ENCODE measurements at places on chromosomes 7 and 10. TPM values are rescaled to one million over a fixed set of nuclear protein-coding genes. Genes with fewer than 3 reads are reported as not detected.

Gene JCAD
- total RNA-seq = 52.0 TPM

DNA sequence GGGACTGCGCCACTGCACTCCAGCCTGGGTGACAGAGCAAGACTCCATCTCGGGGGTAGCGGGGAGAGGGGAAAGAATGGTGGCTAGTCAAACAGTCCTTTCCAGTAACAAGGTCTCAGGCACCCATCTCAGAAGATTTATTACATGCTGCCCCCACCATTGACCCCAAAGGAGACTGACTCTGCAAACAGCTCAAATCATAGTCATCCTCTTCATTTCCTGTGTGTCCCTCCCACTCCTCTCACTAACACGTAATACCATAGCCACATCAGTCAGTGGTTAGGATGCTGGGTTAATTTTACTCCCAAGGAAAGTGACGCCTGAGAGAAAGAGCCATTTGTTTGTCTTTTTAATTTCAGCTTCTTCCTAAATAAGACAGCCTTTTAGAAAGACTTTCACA, 56.6 kb upstream of the BET1 start:
- no peak for DNase-seq

DNA sequence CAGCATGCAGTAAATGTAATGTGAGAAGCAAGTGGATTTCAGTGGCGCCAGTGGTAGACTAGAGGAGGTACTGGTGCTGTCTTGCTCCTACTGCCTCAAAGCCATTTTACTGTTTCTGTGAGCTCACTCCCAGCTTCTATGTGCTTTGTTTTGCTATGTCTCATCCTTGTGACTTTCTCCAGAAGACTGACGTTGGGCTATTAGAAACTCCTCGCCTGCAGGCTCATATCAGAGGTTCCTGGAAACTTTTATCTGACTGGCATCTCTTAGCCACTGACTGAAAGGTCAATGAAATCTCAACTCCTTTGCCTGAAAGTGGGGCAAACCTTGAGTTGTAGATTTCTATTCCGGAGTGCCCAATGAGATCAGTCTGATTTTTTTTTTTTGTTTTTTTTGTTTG, 66.4 kb upstream of the SORCS1 start:
- no peak for DNase-seq

Gene TUBB8
- not detected for total RNA-seq

Gene GPC2
- 3.7 TPM for total RNA-seq

DNA sequence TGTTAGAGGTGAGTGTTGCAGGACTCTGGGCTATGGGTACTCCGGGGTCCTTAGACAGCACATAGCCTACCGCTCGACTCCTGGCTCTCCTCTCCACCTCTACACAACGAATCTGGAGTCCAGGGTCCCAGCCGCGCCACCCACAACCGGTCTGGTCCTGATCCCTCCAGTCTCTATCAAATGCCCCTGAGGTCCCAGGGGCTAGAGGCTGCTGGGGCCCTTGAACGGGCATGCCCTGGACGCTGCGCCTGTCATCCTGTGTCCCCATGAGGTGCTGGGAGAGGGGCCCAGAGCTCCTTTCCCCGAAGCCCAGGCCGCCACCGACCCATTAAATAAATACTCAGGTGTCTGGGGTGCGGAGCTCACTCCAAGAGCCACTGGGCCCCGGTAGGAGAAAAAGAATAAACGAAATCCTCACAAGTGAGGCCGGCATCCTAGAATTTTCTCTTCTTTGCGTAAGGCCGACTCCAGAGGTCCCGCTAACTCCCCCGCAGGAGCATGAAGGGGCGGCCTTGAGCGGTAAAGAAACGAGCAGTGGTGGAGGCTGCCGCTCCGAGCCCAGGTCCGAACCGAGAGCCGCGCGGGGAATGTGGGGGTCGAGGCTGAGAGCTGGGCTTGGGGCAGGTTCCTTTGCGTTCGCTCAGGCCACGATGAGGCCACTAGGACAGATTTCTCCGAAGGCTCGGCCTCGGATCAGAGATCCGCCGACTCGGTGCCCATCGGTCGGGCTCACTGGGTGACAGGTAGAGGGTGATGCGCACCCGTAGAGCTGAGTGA, 166.7 kb downstream of the NRF1 start:
- no peak for DNase-seq

DNA sequence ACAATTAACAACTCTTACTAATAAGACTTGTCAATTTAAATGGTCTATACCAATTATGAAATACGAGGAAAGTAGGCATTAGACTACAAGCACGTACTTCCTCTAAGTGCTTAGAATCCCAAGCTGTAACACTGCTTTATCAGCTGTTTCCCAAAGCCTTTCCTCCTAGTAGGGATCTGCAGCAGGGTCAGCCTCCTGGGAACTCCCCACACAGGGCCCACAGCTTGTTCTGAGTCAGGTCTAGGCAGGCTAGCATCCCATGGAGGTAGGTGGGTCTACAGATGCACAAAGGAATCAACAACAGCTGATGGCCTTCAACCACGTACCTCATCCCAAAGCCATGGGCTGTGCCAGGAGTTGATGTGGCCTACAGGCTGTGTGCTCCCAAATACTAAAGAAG, 14.7 kb downstream of the MMS19 start:
- no peak for DNase-seq

DNA sequence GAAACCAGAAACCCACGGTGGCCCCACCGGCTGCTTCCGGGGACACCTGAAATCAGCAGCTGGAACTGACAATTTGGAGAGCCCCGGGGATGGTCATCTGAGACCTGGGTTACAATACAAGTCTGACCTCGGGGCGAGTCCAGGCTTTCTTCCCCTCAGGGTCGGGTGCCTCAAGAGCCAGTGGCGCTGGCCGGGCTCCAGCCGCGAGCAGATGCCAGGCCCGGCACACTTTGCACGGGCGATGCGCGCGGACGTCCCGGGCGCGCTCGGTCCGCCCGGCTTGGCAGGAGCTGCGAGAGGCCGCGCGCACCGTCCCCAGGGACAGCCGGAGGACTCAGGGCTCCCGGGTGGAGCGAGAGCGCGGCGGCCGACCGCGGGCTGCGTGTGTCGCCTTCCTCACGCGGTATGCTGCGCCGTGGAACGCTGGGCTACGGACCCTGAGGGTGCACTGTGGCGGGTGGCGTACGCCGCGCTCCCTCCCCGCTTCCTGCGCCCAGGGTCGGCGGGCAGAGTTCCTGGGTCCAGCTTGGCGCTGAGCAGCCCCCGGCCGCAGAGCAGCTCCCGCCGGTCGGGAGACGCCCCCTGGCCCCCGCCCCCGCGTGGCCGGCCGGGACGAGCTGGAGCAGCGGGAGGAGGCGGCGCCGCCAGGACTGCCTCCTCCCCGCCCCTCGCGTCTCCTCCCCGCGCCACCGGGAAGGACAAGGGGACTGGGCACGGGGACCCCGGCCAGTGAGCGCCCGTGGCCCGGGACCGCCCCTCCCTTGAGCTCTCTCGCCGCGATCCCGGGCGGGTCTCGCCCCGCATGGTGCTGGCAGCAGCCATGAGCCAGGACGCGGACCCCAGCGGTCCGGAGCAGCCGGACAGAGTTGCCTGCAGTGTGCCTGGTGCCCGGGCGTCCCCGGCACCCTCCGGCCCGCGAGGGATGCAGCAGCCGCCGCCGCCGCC, at the start of gene RBM20:
Gene RBM20, plus strand, starts transcription at position 684 of the 945 bp plus-strand sequence. Its CDS starts 119 bp downstream, at position 803.
- no peak for DNase-seq

Gene IKZF1
- total RNA-seq = 7.8 TPM

Gene FZD1
- 25.1 TPM for total RNA-seq

- DNase-seq = no peak
Measured at GRCh38 chr10:129136074-129136473, 331.0 kb upstream of the MGMT start.

GRCh38 chr10:131692176-131692575, 208.6 kb upstream of the PPP2R2D start:
- DNase-seq = no peak

DNA sequence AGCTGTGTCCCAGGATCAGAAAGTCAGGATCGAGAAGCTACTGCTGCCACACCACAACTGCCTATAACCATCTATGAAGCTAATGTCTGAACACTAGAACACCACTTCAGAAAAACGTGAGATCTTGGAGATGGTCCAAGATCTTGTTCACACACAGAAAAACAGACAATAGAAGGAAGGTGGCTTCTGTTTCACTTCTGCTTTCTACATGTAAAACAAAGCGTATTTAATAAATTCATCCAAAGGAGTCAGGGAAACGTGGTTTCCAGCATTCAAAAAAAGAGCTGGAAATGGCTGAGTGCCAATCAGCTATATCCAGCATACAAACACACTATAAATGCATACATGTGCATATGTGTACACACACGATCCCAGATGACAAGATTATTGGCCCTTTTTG, 70.2 kb upstream of the CCDC71L start:
- DNase-seq = no peak

- no peak for DNase-seq
Measured at GRCh38 chr10:97937928-97938327, 88.3 kb downstream of the GOLGA7B start.

Measured in urinary bladder (tissue), 4 donors.